Stomach (tissue), 19 donors: ENCODE measurements at places on chromosomes 7 and 10. TPM values are rescaled to one million over a fixed set of nuclear protein-coding genes. Genes with fewer than 3 reads are reported as not detected.
A peak's percentile ranks its signal among the peaks of the same experiment; 100 is the strongest.

The PRSS37 gene
- polyA plus RNA-seq: not detected

DNA sequence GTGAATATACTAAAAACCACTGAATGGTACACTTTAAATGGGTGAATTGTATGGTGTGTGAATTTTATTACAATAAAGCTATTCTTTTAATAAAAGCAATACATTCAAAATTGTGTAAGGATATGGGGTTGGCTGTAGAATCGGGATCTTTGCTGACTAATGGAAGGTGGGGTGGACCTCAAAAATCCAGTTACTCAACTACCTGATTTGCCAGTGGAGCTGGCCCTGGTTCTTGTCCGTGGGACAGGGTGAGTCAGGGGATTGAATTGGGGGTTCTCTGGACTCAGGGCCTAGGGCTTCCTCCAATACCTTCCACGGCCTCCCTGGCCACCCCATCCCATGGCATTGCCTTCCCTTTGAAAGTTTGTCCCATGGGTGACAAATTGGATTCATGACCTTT, 13.5 kb upstream of the RABGEF1 start:
- DNase-seq: no peak
- peaks cover 46% of the 10 kb centered on the region for H3K36me3 ChIP-seq
- no peaks in the 10 kb centered on the region for H3K4me1 ChIP-seq

DNA sequence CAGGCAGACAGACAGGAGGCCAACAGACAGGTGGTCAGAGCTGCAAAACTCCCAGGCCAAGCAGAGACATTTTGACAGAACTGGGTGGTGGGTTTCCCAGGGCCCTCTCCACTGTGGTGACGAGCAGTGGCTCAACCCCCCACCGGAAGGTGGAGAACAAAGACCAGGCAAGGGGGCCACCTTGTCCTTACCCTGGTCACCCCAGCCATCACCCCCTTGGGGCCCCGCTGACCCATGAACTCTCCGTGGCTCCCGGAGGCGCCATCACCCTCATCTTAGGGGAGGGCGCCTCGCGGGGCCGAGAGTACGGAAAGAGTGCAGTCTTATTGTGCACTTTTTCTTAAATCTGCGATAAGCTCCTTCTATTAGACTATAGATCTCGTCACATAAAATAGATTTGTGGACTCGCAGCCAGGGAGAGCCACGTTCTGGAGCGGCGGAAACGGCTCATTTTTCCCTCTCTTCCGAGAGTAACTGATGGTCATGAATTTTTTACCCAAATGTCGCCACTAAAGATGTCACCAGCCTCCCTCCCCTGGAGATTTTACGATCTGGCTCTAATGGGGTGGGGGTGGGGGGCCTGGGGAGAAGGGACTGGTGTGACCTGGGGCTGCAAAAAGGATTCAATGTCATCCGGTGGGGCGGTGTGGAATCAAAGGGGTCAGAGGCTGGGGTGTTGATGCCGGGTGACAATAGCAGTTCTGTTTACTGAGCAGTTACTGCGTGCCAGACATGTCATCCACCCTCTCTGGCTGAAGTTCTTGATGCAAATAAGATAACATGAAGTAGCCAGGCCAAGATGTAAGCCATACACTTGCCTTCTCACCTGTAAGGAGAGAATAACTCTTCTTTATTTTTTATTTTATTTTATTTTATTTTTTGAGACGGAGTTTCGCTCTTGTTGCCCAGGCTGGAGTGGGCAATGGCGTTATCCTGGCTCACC, 71.1 kb upstream of the MYL10 start:
- H3K36me3 ChIP-seq: no peaks in the 10 kb centered on the region
- H3K4me3 ChIP-seq: no peak overlapping the region
- no peak for DNase-seq
- H3K27me3 ChIP-seq: no peaks in the 10 kb centered on the region
- H3K4me1 ChIP-seq: no peaks in the 10 kb centered on the region

DNA sequence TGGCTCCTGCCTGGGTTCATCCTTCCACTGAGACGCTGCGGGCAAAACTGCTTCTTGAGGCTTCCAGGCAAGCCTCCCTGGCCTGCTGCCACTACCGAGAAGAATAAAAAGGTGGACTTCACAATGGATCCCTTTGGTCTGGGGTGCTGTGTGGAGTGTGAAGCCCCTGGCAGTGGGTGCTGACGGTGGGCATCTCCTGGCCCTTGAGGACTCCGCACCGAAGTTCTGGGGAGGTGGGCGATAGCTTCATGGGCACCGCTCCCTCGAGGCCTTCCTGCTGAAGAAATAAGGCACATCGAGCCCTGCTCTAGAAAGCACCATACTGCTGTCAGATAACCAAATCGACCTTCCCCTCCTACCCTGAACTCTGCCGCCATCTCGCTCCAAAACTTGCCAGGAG, 106.6 kb upstream of the CTBP2 start:
- no peak overlapping the region for H3K4me3 ChIP-seq
- H3K27ac ChIP-seq: no peak overlapping the region
- no peaks in the 10 kb centered on the region for H3K4me1 ChIP-seq
- DNase-seq: no peak
- no peaks in the 10 kb centered on the region for H3K27me3 ChIP-seq

- H3K4me1 ChIP-seq: peaks cover 10% of the 10 kb centered on the region
- H3K27me3 ChIP-seq: no peaks in the 10 kb centered on the region
- no peak for DNase-seq
- H3K4me3 ChIP-seq: no peak overlapping the region
- no peak overlapping the region for H3K27ac ChIP-seq
These were observed 25.2 kb downstream of the NHLRC2 start for GRCh38 chr10:113879691-113880090.

DNA sequence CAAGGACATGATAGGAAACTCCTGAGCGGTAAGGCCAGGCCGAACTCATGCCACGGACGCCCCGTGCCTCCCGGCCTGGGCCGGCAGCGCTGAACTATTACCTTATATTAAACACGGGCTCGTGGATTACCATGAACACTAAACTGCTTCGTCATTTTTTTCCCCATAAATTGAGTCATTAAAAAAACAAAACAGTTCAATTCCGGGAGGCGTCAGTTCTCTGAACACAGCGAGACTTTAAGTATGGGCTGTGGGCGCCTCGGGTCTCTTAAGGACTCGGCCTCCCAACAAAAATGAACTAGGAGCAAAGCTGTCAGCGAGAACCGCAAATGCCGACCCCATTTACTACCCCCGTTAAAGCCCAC, 519 bp downstream of the PITRM1 start:
- H3K27me3 ChIP-seq: no peaks in the 10 kb centered on the region
- peaks cover 30% of the 10 kb centered on the region for H3K36me3 ChIP-seq
- H3K27ac ChIP-seq: peak overlapping the region; percentile 90
- DNase-seq: no peak
- peaks cover 19% of the 10 kb centered on the region for H3K4me1 ChIP-seq
- H3K4me3 ChIP-seq: peak overlapping the region; percentile 86

DNA sequence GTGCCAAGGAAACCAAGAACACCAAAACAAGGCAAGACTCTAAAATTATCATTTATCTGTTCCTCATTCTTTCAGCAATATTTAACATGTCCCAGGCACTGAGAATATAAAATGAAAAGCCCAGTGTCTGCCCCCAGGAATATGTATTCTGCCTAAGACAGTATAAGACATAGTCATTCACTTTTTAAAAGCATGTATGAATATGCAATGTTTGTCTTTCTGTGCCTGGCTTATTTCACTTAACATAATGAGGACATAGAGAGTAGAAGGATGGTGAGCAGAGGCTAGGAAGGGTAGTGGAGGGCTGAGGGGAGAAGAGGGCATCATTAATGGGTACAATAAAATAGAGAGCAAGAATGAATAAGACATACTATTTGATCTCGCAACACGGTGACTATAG, 44.6 kb upstream of the BET1 start:
- no peaks in the 10 kb centered on the region for H3K4me1 ChIP-seq
- H3K4me3 ChIP-seq: no peak overlapping the region
- H3K27me3 ChIP-seq: no peaks in the 10 kb centered on the region
- no peaks in the 10 kb centered on the region for H3K36me3 ChIP-seq
- no peak overlapping the region for H3K27ac ChIP-seq

DNA sequence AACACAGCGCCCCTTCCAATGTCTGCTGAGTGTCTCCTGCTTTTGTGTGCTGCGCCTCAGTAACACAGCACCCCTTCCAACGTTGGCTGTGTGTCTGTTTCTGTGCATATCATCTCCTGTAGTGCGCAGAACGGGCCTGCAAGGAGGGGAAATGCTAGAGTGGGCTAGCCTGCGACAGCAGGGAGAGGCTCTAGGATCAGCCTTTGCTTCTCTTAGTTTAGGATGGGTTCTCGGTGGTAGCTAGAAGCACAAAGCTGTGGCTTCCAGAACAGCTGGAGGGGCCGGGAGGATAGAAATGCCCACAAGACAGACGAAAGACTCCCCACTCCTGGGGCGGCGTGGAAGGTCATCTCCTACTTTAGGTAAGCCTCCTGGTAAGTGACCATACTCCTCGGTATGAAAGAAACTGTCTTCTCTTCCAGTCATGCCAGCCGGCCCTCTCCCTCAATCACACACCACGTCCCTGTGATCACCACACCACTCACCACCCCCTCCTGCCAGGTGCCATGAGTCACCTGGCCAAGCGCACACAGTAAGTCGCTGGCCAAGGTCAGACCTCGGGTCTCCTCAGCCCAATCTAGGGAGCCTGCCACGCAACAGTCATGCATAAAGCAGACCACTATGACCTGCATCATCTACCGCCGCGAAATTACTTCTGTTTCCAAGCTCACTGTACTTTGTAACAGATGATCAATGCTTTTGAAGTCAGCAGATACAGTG, 4.8 kb downstream of the PITRM1 start:
- peaks cover 76% of the 10 kb centered on the region for H3K36me3 ChIP-seq
- no peak overlapping the region for H3K27ac ChIP-seq
- peaks cover 14% of the 10 kb centered on the region for H3K4me1 ChIP-seq
- no peak overlapping the region for H3K4me3 ChIP-seq
- H3K27me3 ChIP-seq: no peaks in the 10 kb centered on the region
- no peak for DNase-seq
